ENCODE measurements at places on chromosomes 6 and 20.

DNA sequence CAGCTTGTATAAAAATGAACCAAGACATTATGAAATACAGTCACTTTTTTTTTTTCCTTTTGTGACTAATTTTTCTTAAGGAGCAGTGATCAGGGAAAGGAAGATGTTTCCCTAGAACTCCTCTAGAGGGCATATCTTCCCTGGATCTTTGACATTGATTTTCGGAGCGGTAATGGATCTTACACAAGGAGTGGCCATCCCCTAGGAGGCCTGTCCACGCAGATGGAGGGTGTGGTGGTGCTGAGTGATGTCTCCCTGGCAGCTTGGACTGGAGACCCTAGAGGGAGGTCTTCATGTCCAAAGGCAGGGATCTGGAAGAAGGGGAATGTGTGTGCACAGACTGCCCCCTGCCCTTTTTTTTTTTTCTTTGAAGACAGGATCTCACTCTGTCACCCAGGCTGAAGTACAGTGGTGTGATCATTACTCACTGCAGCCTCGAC lies 7.0 kb upstream of the KIFC1 start:
- DNase-seq, result no peak

DNA sequence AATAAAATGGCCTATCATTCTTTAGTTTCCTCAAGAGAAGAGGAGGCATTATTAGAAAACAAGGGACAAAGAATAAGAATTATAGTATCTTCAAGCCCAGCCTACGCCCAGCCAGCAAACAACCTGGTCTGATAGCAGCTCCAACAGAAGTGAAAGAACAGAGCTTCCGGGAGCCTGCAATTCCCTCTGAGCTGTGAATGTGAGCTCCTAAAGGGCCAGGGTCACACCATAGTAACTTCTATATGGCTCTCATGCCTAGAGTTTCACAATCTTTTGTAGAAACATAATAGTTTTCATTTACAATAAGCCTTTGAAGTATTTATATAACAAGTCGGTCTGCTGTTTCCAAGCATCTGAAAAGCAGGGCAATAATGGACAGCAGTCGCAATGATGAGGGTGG lies 116.5 kb downstream of the SMLR1 start:
- no peak for DNase-seq

GRCh38 chr20:3340443-3340842 lies 67.0 kb downstream of the DNAAF9 start:
- DNase-seq, result no peak

DNA sequence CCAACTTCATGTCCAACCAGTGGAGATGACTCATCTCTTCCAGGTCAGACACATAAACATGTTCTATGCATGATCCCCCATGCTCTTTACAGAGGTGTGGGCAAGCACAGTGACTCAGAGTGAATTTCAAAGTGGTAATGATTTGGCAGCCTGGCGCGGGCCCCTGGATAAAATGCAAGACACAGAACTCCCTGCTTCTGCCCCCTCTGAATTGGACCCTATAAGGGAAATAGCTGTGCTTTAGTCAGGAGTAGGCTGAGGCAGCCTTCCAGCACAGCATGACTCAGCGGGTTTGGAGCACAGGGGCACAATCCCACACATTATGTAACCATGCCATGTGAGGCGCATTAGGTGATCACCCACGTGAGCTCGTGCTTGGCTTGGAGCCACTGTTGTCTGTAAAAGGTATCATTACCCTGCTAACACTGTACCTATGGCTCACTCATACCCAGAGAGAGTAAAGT lies 127.4 kb downstream of the C6orf118 start:
- no peak for DNase-seq

DNA sequence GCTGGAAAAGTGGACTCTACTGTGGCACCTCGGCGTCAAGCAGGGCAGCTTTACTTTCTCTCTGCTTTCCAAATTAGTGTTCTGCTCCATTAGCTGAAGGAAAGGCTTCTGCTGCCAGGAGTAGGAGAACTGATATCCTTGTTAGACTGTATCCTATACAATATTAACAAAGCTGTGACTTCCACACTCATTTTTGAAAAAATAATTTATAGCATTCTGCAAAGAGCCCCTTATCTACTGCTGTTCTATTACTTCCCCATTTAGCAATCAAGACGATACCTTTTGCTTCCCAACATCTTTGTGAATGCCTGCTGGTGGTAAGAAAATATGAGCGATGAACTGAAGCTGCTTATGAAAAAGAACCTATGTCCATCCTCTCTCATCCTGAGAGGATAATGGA lies 151.1 kb downstream of the UBE3D start:
- no peak for DNase-seq

DNA sequence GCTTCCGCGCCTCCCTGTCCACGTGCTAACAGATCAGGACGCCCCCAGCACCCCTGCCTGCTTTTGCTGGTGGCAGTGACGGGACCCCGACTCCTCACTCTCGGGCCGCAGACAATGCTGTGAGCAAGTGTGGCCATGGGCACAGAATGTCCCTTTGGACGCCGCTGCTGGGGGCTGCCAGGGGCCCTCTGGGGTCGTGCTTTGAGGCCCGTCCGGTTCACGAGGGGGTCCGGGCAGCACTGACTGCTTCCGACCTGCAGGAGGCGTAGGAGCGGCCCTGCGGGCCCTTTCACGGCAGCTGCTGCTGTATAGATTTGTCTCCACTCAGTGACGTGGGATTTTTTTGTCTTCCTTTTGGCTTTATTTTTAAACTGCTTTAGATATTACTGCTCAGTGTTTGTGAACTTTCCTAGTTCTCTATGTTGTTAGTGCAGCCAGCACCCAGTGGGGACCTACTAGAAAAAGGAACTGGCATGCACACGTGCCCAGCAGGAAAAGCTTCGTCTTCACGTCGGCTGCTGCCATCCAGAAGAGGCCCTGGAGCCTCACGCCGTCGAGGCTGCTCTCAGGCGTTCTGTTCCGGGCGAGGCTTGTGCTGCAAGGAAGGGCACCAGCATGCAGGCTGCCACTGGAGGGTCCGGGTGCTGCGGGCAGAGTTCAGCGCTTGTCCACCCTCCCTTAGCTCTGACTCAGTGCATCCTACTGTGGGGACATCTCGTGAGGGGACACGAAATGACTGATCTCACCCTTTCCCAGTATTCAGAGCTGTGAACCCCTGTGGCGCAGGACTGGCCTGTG lies 21.7 kb downstream of the UCKL1 start:
- peak; percentile 18 for DNase-seq

- DNase-seq, result no peak
Observed at GRCh38 chr6:27605401-27606342, 132.8 kb upstream of the ZNF184 start.

DNA sequence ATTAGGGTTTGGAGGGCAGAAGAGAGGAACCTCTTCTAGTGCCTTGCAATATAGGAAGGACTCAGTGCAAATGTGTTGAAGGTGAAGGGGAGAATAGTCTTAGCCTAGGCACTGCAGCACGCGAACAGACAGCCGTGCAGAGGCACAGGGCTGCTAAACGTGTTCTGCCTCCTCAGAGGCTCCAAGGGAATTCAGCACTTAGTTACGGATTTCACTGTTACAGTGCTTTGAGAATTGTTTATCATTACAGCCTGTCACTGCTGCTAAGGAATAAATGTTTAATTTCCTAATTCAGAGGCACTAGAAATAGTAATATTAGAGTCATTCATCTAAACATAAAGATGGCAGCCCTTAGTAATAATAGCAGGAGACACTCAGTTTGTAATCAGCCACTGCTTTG lies 116.4 kb upstream of the SLC22A16 start:
- DNase-seq, result no peak

DNA sequence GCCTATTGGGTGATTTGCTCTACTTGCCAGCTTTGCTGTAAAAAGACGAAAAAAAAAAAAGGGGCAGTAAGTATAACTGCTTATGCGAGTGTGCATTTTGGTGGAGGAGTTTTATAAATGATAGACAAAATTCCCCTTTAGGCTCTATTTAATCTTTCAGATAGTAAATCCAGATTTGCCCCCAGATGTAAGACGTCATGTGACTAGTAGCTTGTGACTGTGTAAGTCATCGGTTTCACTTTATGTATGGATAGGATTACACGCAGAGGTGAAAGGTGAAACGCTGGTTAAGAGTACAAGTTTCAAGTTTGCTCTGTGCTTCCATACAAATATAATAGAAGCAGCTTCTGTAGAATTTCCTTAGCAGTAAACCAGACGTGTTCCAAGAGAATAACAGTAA lies 7.9 kb downstream of the RAB32 start:
- DNase-seq, result no peak

GRCh38 chr6:64987066-64987465 lies 720.0 kb downstream of the EYS start:
- DNase-seq, result no peak

DNA sequence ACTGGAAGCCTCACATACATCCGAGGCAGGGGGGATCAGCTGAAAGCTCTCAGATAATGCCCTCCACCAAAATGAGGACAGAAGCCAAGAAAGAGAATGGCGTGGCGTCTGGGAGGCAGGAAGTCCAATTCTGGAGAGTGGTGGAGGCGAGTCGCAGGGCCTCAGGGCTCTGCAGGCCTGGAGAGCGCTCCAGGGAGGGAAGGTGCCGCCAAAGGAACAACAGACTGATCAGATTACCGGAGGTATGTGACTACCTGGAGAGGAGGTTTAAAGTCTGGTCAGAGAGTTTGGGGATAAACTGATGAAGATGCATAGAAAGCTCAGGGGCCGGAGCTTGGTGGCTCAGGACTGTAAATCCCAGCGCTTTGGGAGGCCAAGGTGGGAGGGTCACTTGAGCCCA lies 11.2 kb upstream of the IP6K3 start:
- DNase-seq, result no peak

DNA sequence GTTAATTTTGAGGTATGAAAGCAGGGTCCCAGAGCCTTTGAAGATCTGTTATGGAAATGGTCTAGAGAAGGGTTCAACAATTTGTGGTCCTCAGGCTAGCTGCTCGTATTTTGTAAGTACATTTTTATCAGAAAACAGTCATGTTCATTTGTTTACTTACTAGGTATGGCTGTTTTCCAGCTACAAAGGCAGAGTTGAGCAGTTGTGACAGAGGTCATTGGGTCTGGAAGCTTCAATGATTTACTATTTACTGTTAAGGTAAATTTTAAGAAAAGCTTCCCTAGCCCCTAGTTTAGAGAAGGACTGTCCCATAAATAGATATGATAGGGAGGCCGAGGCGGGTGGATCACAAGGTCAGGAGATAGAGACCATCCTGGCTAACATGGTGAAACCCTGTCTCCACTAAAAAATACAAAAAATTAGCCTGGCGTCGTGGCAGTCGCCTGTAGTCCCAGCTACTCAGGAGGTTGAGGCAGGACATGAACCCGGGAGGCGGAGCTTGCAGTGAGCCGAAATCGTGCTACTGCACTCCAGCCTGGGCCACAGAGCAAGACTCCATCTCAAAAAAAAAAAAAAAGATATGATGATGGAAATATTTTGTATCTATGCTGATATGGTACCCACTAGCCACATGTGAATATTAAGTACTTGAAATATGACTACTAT lies 538.4 kb upstream of the CITED2 start:
- no peak for DNase-seq
